ENCODE measurements at places on chromosomes 7 and 10.
A peak's percentile ranks its signal among the peaks of the same experiment; 100 is the strongest.

DNA sequence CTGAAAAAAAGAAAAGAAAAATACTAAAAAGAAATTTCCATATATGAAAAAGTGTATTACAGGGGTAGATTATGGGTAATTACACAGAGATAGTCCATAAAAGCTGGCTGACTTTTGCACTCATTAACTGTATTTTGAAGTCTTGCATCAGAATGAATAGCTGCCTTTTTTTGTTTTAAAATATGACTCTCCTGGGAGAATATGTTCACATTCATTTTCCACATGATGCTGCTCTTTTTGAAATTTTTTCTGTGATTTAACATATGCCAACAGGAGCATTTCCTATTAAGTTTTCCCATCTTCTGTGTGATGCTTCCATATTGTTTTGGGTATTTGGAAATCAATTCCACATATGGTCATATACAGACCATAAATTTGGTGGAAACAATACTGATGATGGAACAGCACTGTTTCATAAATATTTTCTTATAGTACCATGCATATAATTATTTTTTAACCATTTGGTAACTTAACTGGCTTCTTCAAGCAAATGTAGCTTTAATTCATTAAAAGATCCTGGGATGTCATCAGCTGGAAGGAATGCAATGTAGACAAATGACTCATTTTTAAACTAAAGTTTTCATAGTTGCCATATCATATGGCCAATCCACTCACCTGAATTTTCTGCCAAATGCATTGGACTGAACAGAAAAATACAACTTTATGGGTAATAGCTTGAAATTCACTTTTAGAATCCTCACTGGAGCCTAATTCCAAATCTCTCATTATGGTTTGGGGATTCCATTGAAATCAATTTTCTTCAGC lies 313.9 kb upstream of the GLI3 start:
- no peak for DNase-seq

DNA sequence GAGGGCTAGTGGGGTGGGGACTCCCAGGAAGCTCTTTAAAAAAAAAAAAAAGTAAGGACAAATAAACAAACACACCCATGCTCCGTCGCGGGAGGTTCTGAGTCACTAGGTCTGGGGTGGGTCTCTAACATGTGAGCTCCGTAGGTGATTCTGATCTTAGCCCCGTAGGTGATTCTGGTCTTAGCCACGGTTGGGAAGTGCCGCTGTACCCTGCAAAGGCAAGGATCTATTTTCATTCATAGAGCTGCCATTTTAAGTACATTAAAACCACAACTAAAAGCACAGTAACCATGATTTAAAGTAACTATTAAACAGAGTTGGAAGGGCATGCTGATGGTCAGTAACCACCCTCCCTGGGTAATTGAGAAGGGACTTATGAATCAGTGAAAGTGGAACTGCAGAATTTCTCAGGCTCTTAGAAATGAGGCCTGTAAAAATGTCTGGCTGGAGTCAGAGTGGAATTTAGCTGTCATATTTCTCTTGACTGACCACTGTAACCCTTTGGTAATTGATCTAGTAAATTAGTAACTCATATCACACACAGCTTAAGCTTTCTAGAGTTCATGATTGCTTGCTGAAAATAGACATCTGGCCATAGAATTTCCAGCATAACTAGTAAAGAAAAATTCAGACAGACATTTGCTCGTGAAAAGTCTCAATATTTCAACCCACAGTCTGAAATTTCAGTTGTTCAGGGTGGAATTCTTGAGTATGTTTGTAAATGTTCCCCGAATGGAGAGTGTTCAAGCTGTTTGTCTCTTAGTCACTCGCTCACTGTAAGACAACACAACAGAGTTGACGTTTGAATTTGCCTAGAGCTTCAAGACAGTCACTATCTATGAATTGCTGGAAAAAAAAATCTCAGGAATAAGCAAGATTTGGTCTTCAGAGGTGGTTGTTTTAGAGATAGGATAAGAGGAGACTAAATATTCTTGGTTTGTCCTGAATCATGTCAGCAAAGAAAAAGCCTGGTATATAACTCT lies 34.2 kb upstream of the TCF7L2 start:
- DNase-seq = no peak

GRCh38 chr7:1940402-1940786 lies 270.3 kb downstream of the ELFN1 start:
- peak; percentile 89 for DNase-seq

DNA sequence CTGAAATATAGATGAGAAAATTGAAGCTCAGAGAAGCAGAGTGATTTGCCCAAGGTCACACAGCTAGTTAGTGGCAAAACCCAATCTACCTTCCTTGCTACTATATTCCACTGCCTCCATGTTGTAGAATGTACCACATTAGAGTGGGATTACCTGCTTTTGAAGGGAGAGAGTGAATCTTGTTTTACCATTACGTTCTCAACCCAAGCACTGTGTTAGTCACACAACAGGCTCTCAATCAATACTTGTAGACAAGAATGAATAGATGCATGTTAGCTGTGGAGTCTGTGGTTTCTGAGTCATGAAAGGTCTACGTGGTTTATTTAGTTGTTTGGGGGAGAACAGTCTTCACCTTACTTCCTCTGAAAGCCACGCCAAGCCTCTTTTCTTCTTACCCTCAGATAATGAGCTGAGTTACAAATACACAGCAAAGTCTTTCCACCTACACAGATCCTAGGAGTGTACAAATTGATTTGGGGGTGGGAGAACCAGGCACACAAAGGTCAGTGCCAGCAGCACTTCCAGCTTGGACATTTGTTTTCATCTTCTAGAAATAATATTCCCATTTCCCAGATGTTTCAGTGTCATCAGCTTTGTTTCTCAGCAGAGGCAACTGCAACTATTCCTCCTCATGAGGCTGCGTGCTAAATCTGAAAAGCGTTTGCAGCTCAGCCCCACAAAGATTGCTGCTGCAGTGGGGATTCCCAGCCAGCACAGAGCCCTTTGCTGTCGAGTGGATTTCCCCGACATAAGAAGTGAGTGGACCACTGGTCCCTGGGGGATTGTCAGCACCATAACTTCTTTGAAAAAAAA lies 71.5 kb upstream of the ADO start:
- no peak for DNase-seq

GRCh38 chr10:71860243-71861029 lies 9.4 kb upstream of the PSAP start:
- DNase-seq = peak; percentile 44

- DNase-seq = no peak
Measured at GRCh38 chr10:59771162-59771807, 18.0 kb upstream of the MRLN start.

DNA sequence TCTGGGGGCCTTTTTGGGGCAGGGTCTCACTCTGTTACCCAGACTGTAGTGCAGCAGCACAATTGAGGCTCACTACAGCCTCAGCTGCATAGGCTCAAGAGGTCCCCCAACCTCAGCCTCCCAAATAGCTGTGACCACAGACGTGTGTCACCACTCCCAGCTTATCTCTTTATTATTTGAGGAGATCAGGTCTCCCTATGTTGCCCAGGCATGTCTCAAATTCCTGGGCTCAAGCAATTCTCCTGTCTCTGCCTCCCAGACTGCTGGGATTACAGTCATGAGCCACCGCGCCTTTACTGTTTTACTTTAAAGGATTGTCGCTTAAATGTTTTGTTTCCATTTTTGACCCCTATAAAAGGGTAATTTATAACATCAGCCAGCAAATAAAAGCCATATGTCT lies 502.6 kb upstream of the AUTS2 start:
- DNase-seq = no peak

GRCh38 chr7:41911792-41912191 lies 208.9 kb upstream of the INHBA start:
- no peak for DNase-seq

DNA sequence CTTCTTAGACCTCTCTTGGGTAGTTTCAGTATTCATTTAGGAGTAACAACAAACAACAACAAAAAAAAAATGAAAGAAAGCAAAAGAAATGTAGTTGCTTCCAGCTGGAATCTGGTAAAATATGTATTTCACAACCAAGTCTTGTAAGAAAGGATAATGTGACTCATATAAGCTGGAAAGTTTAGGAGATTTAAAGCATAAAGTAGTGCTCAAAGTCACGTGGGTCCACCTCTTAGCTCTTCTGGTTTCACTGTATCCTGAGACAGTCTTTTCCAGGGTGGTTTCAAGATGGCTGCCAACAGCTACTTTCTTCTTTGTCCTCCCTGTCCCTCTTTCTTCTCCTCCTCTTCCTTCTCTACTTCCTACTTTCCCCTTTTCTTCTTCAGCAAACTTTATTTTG lies 69.5 kb upstream of the CDK13 start:
- no peak for DNase-seq

DNA sequence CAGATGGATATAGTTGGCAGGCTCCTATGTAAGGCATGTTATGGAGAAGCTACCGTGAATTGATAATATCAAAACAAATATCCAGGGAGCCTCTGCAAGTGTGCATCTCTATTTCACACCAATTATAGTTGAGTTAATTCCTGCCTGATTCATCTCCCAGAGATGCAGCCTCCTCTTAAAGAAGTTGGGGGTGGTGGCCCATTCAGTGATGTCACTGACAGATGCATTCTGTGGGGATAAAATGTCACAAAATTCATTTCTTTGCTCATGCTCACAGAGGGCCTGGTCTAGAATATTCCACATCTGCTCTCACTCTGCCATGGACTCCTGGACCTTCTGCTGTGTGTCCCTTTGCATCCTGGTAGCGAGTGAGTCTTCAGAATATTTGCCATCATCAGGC lies 189.1 kb upstream of the PRSS1 start:
- DNase-seq = no peak

DNA sequence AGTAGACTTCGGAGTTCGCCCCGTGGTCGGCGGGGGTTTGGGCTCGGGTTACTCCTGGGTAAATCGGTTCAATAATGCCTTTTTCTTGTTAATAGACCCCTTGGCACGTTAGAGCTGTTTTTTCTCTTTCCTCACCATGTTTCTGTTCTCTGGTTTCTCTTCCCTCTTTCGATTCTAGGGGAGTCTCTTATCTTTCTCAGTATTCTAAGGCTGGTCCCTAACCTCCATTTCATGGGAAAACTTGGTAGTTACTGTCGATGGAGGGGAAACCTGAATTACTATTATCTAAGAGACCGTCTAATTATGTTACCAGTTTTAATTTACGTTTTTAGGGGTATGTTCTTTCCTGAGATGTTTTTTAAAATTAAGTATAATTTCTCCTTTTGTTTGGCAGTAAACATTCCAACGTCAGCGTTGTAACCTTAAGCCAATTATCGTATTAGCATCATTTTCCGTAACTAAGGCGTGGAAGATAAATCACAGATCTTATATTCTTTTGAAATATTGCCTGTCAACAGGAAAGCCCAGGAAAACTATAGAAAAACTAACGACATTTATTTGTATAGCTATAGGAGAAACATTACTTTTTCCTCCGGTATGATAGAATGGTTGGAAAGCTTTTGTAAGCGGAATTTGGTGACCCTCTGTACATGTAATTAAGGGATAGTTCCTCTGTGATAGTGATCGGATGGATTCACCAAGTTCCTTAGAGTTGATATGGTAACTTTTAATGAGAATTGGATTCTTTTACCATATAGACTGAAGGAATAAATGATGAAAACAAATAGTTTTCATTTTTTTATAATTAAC lies 847 bp downstream of the BTAF1 start:
- no peak for DNase-seq

DNA sequence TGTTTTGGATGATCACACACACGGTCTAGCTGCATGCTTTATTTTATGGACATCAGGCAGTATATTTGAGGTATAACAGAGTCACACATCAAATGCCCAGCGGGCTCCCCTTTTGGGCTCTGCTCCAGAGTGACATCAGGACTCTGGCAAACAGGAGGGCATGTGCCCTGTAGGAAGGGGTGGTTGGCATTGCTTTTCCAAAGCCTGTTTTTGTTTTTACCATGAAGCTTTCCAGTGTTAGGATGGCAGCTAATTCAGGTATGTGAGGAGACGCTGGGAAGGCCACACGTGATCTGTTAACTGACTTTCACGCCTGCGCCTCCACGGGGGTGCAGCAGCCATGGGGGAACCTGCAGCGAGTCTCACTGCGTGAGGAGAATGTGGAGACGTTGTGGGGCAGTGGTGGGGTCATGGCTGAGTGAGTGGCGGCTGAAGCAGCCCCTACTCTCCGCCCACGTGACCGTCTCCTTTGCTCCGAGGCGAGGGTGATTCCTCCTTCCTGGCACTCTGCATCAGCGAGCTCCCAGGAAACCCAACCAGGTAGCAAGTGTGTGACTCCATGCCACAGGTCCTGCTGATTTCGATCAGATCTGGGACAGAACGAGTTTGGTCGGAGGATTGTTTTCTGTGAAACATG lies 117.7 kb downstream of the ANKRD61 start:
- peak; percentile 12 for DNase-seq

GRCh38 chr7:31939076-31939475 lies 131.1 kb downstream of the PDE1C start:
- no peak for DNase-seq

GRCh38 chr10:63214571-63214970 lies 81.4 kb downstream of the NRBF2 start:
- no peak for DNase-seq

GRCh38 chr10:59563531-59563930 lies 146.1 kb downstream of the SLC16A9 start:
- no peak for DNase-seq

- no peak for DNase-seq
Measured at GRCh38 chr7:5222841-5223411, 32.9 kb downstream of the WIPI2 start.

GRCh38 chr10:62972103-62972502 lies 155.9 kb upstream of the EGR2 start:
- no peak for DNase-seq

Measured in activated CD4-positive, CD25-positive, alpha-beta regulatory T cell treated with anti-CD3 and anti-CD28 coated beads, Interleukin-2, amount 50 U/mL, for 72 hours (primary cell).